ENCODE measurements at places on chromosomes 13 and 19.

DNA sequence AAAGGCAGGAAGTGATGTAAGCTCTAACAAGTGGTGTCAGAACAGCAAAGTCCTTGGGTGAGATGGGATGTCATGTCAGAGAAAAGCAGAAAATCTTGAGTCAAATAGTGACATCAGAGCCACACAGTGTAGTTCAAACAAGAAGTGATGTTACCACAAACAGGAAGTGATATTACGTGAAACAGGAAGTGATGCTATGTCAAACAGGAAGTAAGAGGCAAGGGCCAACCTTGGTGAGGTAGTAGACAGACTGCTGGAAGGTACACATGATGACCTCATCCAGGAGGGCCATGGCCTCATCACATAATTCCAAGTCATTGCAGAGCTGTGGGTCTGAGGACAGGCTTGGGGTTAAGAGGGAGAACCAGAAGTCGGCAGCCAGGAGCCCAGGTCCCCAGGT, 7.0 kb upstream of the MAMSTR start:
- peak; percentile 56 for DNase-seq

DNA sequence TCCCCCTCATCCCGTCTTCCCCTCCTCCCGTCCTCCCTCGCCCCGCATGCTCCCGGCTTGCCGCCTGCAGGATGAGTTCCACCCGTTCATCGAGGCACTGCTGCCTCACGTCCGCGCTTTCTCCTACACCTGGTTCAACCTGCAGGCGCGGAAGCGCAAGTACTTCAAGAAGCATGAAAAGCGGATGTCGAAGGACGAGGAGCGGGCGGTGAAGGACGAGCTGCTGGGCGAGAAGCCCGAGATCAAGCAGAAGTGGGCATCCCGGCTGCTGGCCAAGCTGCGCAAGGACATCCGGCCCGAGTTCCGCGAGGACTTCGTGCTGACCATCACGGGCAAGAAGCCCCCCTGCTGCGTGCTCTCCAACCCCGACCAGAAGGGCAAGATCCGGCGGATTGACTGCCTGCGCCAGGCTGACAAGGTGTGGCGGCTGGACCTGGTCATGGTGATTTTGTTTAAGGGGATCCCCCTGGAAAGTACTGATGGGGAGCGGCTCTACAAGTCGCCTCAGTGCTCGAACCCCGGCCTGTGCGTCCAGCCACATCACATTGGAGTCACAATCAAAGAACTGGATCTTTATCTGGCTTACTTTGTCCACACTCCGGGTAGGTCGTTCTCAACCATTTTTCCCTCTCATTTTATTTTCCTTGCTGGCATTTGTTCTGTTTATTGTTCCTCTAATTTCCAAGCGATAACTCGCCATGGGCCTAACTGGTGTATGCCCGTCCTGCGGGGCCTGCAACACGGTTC, 29.8 kb downstream of the NFIX start:
- no peak for DNase-seq

GRCh38 chr13:30824651-30825050, 81.4 kb upstream of the MEDAG start:
- DNase-seq, result no peak

DNA sequence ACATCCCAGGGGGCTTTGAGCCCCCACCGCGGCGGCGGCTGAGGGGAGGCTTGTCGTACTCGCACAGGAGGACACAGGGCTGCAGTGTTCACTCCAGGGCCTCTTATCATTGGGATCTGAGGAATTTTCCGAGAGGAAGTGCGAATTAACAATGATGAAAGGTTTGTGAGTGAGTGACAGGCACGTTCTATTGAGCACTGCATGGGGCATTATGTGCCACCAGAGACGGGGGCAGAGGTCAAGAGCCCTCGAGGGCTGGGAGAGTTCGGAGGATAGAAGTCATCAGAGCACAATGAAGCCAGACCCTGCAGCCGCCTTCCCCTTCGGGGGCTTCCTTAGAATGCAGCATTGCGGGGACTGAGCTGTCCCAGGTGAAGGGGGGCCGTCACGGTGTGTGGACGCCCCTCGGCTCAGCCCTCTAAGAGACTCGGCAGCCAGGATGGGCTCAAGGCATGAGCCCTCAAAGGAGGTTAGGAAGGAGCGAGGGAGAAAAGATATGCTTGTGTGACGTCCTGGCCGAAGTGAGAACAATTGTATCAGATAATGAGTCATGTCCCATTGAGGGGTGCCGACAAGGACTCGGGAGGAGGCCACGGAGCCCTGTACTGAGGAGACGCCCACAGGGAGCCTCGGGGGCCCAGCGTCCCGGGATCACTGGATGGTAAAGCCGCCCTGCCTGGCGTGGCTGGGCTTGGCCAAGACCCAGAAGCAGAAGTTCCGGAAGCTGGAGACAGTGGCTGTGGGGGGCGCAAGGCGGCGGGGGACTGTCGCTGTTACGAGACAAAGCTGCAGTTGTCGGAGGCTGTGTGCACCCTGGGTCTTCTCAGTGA, 53.9 kb downstream of the MCF2L start:
- no peak for DNase-seq

GRCh38 chr13:100403675-100404074, 184.9 kb downstream of the GGACT start:
- DNase-seq, result no peak

- no peak for DNase-seq
These were observed 14.6 kb downstream of the CCDC122 start for GRCh38 chr13:43864921-43865320.

GRCh38 chr19:10037809-10038208, 24.5 kb downstream of the RDH8 start:
- no peak for DNase-seq

GRCh38 chr19:18606281-18607225, at the start of gene CRLF1:
Gene CRLF1, minus strand, starts transcription at chr19:18606799. Its CDS starts 143 bp downstream, at chr19:18606656.
- no peak for DNase-seq

GRCh38 chr13:25561812-25562211, 190.0 kb downstream of the ATP8A2 start:
- no peak for DNase-seq

- DNase-seq, result no peak
These were observed 894.3 kb upstream of the SLITRK1 start for GRCh38 chr13:84776593-84776992.

GRCh38 chr19:15436826-15437110, 13.0 kb downstream of the WIZ start:
- no peak for DNase-seq

- no peak for DNase-seq
These were observed 14.2 kb downstream of the ONECUT3 start for GRCh38 chr19:1767464-1767933.

DNA sequence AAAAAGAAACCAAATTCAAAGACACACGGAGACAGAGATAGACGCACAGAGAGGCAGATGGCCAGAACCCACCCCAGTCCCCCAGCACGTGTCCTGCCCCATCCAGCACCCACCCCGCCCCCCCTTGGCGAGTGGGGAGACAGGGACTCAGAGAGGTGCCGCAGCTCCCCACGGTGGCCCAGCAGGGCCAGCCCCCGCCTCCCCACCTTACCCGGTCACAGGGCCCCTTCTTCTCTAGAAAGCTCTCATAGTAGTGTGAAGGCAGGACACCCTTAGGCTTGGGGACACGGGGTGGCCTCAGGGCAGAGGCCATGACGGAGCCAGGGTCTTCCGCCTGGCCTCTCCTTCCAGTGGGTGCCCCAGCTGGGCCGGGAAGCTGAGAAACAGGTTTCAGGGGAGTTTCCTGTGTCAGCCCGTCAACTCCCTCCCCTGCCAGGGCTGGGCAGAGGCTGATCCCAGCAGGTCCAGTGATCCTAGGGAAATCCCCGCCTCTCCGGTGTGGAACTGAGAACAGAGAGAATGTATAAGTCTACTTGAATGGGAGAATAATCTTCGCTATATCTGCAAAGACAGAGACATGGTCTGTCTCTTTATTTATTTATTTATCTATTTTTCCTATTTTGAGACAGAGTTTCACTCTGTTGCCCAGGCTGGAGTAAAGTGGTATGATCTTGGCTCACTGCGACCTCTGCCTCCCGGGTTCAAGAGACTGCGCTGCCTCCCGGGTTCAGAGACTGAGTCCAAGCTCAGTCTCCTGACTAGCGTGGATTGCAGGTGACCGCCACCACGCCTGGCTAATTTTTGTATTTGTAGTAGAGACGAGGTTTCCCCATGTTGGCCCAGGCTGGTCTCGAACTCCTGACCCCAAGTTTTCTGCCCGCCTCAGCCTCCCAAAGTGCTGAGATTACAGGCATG, at the start of gene STAP2:
Gene STAP2, minus strand, starts transcription at position 387 of the 915 bp plus-strand sequence. Its CDS starts 74 bp downstream, at position 313.
- DNase-seq, result no peak

- no peak for DNase-seq
These were observed 23.7 kb upstream of the SEMA6B start for GRCh38 chr19:4582980-4583842.

DNA sequence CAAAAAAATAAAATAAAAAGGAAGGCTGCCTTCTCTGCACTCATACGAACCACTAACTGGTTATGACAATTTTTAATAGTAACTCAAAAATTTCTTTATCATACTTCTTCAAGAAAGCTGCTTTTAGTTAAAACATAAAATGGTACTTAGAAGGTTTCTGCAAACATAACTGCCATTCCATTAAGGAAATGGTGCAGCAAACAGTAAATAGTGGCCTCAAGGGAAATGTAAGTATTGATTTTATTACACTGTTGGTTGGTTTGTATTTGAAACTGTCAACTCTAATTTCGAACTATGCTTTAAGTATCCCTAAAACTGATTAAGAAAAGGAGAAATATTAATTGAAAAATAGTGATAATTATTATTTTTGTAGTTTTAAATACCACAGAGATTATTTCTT, 278.0 kb downstream of the DACH1 start:
- no peak for DNase-seq

- no peak for DNase-seq
These were observed 6.6 kb upstream of the CDX2 start for GRCh38 chr13:27975564-27976361.

GRCh38 chr19:46551164-46551563, 50.0 kb upstream of the CALM3 start:
- peak; percentile 70 for DNase-seq

GRCh38 chr19:1250437-1251260, 2.3 kb downstream of the MIDN start:
- no peak for DNase-seq

DNA sequence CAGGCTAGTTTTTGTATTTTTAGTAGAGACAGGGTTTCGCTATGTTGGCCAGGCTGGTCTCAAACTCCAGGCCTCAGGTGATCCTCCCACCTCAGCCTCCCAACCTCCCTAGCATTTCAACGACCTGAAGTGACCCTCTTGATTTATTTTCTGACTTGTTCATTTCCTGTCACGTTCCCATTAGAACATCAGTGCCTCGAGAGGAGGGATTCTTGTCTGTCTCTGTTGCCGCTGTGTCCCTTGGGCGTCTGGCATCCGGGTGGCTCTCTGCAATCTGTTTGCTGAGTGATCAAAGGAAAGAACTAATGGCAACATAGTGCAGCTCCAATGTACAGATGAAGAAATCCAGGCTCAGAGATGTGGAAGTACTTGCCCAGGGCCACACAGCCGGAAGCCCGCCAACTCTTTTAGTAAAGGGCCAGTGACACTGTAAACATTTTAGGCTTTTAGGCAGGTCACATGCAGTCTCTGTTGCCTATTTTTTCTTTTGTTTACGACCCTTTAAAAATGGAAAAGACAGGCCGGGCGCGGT, 47.5 kb downstream of the NFIC start:
- no peak for DNase-seq

GRCh38 chr13:41492432-41493260, 35.3 kb downstream of the RGCC start:
- DNase-seq, result peak; percentile 89

DNA sequence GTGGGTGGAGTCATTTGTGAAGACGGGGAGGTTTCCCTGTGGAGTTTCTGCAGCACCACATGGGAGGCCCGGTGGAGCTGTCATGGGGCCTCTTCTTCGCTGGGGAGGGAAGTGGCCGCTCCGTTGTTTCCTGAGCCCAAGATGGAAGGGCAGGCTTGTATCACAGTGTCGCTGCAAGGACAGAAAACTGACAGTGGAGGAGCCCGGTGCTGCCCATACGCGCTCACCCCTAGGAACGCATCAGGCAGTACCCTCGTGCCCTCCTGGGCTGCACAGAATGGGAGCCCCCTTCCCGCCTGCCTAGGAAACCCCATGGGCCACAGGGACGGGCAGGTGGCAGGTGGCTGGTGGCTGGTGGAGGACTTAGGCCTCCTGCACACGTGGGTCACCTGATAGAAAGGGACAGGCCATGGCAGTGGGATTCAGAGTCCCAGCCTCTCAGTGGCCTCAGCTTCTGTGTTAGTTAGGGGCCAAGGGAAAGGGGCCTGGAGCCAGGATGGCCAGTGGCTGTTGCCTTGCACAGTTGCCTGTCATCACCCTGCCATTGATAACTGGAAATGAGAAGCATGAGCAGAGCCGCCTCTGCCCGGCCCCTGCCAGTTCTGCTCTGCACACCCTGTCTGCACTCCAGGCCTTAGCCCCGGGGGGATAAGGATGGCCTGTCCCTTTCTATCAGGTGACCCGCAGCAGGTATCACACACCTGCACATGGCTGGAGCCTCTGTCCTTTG, 7.6 kb downstream of the COL4A2 start:
- no peak for DNase-seq

GRCh38 chr19:10817291-10818038, 18.5 kb downstream of the TMED1 start:
- DNase-seq, result no peak

- no peak for DNase-seq
These were observed 9.1 kb upstream of the PNMA8A start for GRCh38 chr19:46480415-46480814.

DNA sequence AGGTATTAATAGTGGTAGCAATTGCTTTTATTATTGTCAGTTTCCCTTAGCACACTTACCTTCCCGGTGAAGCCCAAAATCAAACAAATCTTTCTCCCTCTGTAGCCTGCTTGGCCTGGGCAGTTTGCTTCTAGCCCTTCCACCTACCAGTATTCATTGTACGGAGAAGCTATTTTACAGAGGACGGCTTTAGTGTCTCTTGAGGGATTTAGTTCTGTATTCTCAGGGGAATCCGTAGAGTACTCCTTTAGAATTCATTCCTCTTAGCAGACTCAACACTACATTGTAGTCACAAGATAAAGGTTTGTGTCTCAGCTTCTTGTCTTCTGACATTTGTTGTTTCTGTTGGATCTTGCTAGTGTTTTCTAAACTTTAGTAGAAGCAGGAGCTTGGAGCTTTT, 24.1 kb upstream of the WTIP start:
- no peak for DNase-seq
